Islet precursor cell (in vitro differentiated cells): ENCODE measurements at places on chromosomes 7 and 10.
A peak's percentile ranks its signal among the peaks of the same experiment; 100 is the strongest.

GRCh38 chr7:94190599-94191061 is 186.5 kb upstream of the BET1 start:
- DNase-seq, result no peak

GRCh38 chr10:132066186-132066585 is 440 bp downstream of the JAKMIP3 start:
- no peak for DNase-seq

GRCh38 chr7:1044189-1045068 is at the start of gene GPR146:
Gene GPR146 (plus strand): TSS chr7:1044546. CDS start chr7:1057516, 12,970 bp downstream.
- DNase-seq, result peak; percentile 99

DNA sequence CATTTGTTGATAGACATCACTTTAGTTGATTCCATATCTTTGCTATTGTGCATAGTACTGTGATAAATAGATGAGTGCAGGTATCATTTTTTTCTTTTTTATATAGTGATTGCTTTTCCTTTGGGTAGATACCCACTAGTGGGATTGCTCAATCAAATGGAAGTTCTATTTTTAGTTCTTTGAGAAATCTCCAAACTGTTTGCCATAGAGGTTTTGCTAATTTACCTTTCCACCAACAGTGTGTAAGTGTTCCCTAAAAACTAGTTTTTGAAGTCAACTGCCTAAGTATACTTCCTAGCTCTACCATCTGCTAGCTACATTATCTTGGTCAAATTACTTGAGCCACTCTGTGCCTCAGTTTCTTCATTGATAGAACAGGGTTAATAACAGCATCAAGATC is 31.5 kb upstream of the RSBN1L start:
- DNase-seq, result no peak

DNA sequence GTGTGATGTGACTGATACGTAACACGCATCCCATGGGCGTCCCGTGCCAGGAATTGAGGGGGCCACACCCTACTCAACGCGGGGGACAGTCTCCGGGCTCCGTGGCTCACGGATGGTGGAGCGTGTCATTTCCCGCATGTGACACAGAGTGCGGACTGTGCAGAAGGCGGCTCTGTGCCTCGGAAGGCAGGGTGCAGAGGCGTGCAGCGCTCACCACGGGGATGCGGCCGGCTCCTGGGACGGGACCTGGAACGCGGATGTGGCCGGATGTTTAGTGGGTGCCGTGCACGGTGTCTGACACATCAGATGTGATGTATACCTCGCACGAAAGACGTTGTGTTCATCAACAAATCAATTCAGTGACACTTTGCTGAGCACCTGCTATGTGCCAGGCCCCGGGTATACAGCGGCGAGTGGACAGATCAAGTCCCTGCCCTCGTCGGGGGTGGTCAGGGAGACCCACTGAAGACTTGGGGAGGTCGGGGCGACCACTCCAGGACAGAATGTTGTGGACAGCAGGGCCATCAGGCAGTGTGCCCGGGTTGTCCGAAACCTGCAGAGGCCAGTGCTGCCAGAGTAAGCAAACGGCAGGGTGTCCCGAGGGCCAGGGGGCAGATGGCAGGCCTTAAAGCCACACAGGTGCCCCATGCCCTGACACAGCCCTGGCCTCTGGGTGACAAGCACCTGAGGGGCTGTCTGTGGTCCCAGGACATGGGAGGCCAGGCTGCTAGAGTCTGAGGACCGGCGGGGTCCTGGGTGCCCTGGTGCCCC is 38.1 kb downstream of the MICALL2 start:
- DNase-seq, result no peak

DNA sequence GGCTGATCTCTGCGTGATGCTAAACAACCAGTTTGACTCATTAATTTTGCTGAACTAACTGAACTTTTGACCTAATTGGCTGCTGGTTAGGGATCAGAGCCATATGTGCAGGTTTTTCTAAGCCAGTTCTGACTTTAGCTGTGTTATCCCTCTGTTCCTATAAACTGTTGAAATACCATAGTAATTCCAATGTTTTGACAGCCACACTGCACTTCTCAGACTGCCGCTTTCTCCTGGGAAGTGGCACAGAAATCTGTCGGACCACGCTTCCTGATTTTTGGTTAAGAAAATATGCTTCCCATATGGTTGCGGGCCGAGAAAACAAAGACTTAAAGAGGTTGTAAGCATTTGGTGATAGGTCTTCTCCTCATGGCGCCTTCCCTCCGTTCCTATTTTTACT is 42.3 kb downstream of the TBXAS1 start:
- no peak for DNase-seq

DNA sequence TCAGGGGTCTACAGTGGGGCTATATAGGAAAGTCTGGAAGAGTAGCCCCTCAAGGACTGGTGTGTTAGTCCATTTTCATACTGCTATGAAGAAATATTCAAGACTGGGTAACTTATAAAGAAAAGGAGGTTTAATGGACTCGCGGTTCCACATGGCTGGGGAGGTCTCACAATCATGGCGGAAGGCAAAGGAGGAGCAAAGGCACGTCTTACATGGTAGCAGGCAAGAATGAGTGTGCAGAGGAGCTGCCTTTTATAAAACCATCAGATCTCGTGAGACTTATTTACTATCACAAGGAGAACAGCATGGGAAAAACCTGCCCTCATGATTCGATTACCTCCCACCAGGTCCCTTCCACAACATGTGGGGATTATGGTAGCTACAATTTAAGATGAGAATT is 3.0 kb downstream of the FKBP14 start:
- DNase-seq, result no peak

DNA sequence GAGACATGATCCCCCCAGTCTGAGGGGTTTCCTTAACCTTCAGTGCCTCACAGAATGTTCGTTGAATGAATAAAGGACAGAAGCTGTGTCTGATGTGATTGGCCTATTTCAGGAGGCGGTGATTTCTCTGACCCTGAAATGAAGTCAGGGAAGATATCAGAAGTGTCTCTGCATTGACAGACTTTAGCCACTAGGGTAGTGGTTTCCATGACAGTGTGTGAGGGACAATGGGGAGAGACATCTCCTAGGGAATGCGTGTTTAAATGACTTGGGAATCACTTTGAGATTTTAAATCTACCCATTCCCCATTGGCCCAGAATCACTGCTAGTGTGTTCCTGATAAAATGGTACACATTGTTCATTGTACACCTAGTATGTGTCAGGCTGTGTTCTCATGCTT is 132.0 kb downstream of the CFAP58 start:
- no peak for DNase-seq

DNA sequence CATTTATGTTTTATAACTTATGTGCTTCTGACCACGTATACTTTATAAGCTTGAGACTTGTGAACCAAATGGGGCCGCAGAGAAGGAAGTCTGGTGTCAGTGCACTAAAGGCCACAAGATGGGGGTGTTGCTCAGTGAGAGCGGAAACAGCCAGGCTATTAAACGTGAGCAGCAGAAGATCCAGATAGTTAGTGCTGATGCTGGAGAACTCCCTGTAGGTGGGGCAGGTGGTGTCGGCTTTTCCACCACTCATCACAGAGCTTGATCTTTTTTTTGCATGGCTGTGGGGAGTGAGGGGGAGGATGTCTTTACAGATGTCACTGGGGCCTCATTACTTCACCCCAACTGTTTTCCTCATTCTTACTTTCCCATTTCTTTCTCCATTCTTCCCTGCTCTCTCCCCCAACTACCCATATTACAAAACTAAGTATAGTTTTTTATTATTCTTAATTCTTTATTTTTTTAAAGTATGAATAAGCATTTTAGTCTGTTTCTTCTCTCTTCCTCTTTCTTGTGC is 34.7 kb downstream of the ACADSB start:
- DNase-seq, result peak; percentile 83

DNA sequence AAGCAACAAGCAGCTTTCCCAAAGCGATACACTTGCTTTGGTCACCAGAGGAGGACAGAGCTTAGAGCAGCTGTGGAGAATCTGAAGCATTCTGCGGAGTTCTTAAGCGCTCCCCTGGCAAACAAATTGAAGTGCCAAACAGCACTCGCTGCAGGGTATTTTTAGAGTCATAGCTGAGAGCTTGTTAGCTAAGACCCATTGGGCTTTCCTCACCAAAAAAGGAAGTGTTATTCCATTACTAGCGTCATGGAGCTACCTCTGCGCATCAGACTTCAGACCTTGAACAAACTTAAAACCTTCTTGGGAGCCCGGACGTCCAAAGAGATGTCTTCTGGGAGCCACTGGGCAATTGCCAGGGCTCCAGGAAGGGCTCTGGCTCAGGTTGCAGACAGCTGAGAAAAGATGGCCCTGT is 23.2 kb upstream of the BMPR1A start:
- no peak for DNase-seq

- no peak for DNase-seq
Observed at GRCh38 chr10:73781548-73781878, 335 bp upstream of the CHCHD1 start.

- peak; percentile 91 for DNase-seq
Observed at GRCh38 chr10:21173802-21174714, 276.9 kb upstream of the NEBL start.

GRCh38 chr10:24982319-24983112 is 30.1 kb upstream of the PRTFDC1 start:
- no peak for DNase-seq

DNA sequence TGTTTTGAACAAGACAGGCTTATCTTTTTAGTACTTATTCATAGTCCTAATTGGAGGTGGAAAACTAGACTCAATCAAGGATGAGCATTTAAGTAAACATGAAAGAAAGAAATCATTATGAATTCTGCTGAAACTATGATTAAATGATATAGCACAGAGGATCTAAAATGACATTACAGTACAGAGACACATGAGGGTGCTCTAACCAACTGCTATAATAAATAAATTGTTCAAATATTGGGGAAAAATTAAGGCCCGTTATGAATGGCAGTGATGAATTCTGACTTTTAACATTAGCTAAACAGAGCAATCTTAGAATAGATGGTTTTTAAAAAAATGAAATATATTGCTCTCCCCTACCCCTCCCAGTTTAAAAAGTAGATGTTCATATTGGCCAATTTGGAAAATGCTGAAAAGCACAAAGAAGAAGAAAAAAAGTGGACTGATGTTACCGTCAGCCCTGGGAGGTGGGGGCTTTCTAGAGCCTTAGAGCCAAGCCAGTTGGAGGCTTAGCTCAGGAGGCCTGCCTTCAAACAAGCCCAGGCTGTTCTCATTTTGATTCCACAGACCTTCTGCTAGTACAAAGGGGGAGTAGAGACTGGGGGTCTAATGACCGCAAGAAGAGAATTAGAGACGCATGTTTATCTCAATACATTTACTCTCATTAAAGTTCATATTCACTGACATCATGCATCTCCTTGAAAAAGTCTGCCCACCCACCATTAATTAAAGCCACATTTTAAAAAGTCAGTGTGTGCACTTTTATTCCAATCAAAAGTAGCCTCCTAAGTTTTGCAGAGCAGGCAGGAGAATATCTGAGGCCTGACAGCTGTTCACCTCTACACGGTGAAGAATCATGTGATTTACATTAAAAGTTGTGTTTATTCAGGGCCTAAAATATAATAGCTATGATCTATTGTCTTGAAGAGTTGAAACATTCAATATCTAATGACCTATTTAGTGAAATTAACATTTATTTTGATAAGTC is 10.0 kb downstream of the WNT2 start:
- no peak for DNase-seq

DNA sequence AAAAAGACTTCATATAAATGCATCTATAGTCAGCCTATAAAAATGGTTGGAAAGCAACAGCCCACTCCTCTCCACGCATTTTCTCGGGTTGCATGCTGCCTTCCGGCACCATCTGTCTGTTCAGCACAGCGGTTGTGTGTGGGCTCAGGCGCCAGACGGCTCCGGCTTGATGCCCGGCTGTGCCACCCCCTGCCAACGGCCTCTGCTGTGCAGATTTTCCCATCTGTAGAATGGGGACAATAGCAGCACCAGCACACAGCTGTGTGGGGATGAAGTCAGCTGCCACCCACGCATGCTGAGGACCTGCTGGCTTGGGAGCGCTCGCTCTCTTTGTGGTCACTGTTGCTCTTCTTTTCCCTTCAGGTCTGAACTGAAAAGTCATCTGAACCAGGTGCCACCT is 19.5 kb downstream of the PRKAG2 start:
- no peak for DNase-seq

DNA sequence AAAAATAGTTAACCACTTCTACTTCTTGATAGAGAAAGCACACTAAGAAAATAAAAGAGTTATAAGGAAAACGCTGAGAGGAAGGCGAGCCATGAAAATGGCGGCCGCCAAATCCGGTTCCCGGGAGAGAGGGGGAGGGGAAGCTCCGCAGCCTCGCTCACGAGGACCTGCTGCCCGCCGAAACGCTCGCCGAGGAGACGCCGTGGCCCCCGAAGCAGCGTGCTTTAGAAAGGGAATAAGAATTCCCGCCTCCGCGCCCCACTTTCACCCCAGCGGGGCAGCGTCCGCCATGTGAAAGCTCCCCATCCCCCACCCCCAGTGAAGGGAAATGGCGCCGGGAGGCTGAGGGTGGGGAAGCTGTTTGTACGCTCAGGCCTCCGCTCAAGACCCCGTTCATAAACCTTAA is 505 bp downstream of the HNRNPA2B1 start:
- peak; percentile 70 for DNase-seq

DNA sequence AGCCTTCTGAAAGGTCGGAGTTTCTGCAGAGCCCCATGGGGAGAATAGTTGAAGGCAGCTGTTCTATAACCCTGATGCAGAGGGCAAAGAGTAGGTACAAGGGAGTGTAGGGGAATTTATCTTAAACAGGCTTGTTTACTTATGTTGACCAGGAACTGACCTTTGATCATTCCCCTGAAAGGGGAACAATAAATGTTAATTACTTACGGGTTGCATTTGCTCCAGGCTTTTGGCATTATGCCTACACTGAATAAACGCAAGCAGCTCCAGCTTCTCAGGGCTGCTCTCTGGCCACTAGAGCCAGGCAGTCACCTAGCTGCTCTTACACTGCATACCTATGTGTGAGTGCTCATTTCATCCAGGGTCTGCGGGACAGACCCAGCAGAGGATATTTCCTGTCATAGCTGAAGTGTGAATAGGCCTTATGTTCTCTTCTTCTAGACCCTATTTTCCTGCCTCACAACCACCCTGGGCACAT is 26.9 kb upstream of the ABCA13 start:
- no peak for DNase-seq
